ENCODE measurements at places on chromosomes 5 and 9. TPM values are rescaled to one million over a fixed set of nuclear protein-coding genes. Genes with fewer than 3 reads are reported as not detected.

The CCDC171 gene
- 18.2 TPM for total RNA-seq

The DCTN3 gene
- 96.3 TPM for total RNA-seq

The GNA14 gene
- total RNA-seq, result not detected

The IL3 gene
- not detected for total RNA-seq

The PCDHA9 gene
- not detected for total RNA-seq

The NEUROG1 gene
- total RNA-seq, result not detected

The DRD1 gene
- not detected for total RNA-seq

The SLC25A2 gene
- 1.6 TPM for total RNA-seq

The CCNJL gene
- not detected for total RNA-seq

The DNM1 gene
- 1.8 TPM for total RNA-seq

The GHR gene
- total RNA-seq, result not detected

The MYOZ3 gene
- total RNA-seq, result not detected

The KIF2A gene
- 112 TPM for total RNA-seq

The TTC33 gene
- 20.5 TPM for total RNA-seq

The PCDH1 gene
- not detected for total RNA-seq

The DDX4 gene
- not detected for total RNA-seq

The SQSTM1 gene
- 68.3 TPM for total RNA-seq

The PTGDS gene
- total RNA-seq, result not detected

The NEURL1B gene
- total RNA-seq, result 0.30 TPM

The MEGF10 gene
- not detected for total RNA-seq

The SLC35D2 gene
- total RNA-seq, result 1.4 TPM

The PCDHB4 gene
- not detected for total RNA-seq

The IPPK gene
- total RNA-seq, result 12.0 TPM

The BSPRY gene
- total RNA-seq, result 0.98 TPM

The SV2C gene
- total RNA-seq, result not detected

The ANP32B gene
- total RNA-seq, result 389 TPM

The CTSV gene
- total RNA-seq, result 0.31 TPM

The ORM1 gene
- total RNA-seq, result not detected

The CRB2 gene
- total RNA-seq, result 3.4 TPM

The DCAF12 gene
- total RNA-seq, result 70.5 TPM

The RPP25L gene
- total RNA-seq, result 31.6 TPM

The CER1 gene
- total RNA-seq, result not detected

The PANK3 gene
- 72.3 TPM for total RNA-seq

The FUT7 gene
- 0.21 TPM for total RNA-seq

The CCDC187 gene
- total RNA-seq, result not detected

The OR1L4 gene
- not detected for total RNA-seq

The GGTA1 gene
- not detected for total RNA-seq

The ZNF484 gene
- 9.4 TPM for total RNA-seq

The MYO10 gene
- 1.7 TPM for total RNA-seq

All from OCI-LY7 (cell line).